ENCODE measurements at places on chromosomes 5 and 9.

DNA sequence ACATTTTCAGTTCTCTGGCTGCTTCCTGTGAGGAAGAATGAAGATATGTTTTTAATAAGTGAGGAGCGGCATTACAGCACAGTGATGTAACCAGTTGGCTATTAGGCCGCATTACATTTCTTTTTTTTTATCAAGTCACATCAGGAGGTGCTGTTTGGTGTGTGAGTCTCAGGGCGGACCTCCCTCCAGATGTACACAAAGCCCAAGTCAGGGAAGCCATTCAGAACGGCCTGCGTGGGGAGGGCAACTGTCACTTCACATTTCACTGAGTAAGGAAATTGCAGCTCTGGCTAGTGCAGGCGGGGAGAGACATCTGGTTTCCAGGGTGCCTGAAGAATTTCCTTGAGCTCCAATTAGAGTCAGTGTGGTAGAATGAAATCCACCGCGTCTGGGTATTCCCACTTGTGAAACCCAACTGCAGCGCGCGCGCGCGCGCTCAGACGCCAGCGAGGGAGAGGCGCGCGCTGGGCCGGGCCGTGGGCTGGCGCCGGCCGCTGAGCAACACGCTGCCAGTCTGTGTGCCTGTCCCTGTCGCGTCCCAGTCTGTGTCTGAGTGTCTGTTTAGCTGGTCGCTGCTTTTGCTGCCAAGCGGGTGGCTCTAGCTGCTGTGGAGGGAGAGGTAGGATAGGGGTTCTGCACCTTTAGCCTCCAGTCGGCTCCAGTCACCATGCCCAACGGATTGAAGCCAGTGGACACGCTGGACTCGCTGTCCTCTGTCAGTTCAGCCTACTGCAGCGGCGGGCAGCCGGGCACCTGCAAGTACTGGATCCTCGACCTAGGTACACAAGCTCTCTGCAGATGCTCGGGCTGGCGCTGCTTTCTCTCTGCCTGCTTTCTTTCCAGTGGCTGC is 140.8 kb upstream of the OTULINL start:
- DNase-seq: no peak

DNA sequence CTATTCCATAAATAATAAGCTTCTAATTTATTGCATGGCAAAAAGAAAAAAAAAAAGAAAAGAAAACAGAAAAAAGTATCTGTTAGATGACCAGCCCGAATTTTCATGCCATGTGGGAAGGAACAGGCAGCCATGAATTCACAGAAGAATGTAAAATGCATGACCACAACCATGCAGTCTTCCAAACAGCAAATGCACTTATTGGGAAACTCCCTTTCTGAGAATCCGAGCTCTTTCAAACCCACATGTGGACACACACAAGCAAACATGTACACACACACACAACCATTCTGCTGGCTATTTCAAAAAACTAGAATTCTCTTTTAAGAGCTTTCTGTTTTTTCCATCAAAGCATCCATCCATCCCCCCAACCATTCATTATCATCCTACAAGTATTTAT is 236.1 kb downstream of the DNAH5 start:
- DNase-seq: no peak

- no peak for DNase-seq
These were observed 73.6 kb downstream of the FSTL4 start for GRCh38 chr5:133538718-133539117.

- no peak for DNase-seq
These were observed 450.0 kb downstream of the CCDC171 start for GRCh38 chr9:16002816-16003215.

DNA sequence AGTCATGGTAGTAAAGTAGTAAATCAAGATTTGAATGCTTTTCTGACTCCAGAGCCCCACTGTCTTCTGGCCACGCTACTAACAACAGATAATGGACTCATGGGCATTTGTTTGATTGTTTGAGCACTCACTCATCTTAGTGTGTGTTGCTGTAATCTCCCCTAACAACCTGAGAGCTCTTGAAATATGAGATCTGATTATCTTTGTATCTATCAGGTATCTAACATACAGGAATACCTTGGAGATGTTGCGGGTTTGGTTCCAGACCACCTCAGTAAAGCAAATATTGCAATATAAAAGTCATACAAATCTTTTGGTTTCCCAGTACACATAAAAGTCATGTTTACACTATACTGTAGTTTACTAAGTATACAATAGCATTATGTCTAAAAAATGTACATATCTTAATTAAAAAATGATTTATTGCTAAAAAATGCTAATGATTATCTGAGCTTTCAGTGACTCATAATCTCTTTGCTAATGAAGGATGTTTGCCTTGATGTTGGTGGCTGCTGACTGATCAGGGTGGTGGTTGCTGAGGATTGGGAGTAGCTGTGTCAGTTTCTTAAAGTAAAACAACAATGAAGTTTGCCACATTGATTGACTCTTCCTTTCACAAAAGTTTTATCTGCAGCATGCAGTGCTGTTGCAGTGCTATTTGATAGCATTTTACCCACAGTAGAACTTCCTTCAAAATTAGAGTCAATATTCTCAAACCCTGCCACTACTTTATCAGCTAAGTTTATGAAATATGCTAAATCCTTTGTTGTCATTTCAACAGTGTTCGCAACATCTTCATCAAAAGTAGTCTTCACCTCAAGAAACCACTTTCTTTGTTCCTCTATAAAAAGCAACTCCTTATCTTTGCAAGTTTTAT is 92.2 kb downstream of the ZNF462 start:
- DNase-seq: no peak

DNA sequence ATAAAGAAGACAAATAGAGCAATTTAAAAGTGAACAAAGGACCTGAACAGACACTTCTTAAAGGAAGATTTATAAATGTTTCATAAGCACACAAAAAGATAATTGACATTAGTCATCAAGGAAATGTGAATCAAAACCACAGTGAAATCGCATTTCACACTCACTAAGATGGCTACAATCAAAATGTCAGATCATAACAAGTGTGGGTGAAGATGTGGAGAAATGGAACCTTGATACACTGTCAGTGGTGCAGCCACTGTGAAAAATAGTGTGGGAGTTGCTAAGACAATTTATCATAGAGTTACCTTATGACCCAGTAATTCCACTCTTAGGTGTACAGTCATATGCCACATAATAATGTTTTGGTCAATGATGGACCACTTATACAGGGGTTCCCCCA is 54.5 kb upstream of the HTR4 start:
- DNase-seq: no peak

GRCh38 chr5:2634399-2635176 is 116.9 kb downstream of the IRX2 start:
- no peak for DNase-seq

GRCh38 chr5:78594610-78595457 is 53.7 kb downstream of the LHFPL2 start:
- DNase-seq: no peak

GRCh38 chr5:167851416-167851815 is 440.0 kb upstream of the WWC1 start:
- DNase-seq: no peak

- DNase-seq: no peak
These were observed 7.7 kb downstream of the MACROH2A1 start for GRCh38 chr5:135391116-135391868.

GRCh38 chr5:39599721-39600431 is 175.1 kb upstream of the DAB2 start:
- DNase-seq: no peak

GRCh38 chr5:85952680-85953079 is 665.1 kb upstream of the COX7C start:
- no peak for DNase-seq

- no peak for DNase-seq
These were observed 112.7 kb downstream of the OSTF1 start for GRCh38 chr9:75200892-75201470.

DNA sequence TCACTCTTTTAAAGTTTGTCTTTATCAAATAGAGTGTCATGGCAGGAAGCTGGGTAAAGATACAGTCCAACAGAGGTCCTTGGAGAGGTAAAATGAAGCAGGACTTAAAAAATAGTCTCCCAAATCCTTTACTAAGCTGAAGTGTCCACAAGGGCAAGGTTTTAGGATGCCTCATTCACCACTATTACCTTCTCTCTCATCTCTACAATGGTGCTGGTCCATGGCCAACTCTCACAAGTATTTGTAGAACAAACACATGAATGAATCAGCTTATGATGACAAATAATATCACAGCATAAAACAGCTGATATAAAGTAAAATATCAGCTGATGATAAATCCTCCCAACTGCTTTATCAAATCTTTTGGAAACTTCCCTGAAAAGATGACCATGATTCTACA is 162.3 kb upstream of the ZNF462 start:
- DNase-seq: no peak

Measured in D341Med (cell line).